ENCODE measurements at places on chromosomes 16 and 17. TPM values are rescaled to one million over a fixed set of nuclear protein-coding genes. Genes with fewer than 3 reads are reported as not detected.

C17orf100 gene
- total RNA-seq = 0.69 TPM

NTHL1 gene
- total RNA-seq = 2.7 TPM

NPIPB5 gene
- 297 TPM for total RNA-seq

ZP2 gene
- total RNA-seq = not detected

TBC1D3I gene
- 0.25 TPM for total RNA-seq

DNA sequence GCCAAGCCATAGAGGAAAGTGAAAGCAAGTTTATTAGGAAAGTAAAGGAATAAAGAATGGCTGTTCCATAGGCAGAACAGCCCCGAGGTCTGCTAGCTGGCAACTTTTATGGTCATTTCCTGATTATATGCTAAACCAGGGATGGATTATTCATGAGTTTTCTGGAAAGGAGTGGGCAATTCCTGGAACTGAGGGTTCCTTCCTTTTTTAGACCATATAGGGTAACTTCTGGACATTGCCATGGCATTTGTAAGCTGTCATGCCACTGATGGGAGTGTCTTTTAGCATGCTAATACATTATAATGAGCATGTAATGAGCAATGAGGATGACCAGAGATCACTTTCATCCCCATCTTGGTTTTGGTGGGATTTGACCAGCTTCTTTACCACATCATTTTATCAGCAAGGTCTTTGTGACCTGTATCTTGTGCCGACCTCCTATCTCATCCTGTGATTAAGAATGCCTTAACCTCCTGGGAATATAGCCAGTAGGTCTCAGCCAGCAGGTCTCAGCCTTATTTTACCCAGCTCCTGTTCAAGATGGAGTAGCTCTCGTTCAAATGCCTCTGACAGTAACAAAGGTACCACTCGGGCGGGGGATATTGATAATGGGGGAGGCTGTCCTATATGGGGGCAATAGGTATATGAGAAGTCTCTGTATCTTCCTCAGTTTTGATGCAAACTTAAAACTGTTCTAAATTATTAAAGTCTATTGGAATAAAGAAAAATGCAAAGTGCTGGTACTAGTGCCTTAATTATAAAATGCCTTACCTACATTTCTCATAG lies 38.9 kb upstream of the HELZ start:
- DNase-seq = no peak

GRCh38 chr17:65545705-65546523 lies 15.5 kb downstream of the AXIN2 start:
- DNase-seq = no peak

DNA sequence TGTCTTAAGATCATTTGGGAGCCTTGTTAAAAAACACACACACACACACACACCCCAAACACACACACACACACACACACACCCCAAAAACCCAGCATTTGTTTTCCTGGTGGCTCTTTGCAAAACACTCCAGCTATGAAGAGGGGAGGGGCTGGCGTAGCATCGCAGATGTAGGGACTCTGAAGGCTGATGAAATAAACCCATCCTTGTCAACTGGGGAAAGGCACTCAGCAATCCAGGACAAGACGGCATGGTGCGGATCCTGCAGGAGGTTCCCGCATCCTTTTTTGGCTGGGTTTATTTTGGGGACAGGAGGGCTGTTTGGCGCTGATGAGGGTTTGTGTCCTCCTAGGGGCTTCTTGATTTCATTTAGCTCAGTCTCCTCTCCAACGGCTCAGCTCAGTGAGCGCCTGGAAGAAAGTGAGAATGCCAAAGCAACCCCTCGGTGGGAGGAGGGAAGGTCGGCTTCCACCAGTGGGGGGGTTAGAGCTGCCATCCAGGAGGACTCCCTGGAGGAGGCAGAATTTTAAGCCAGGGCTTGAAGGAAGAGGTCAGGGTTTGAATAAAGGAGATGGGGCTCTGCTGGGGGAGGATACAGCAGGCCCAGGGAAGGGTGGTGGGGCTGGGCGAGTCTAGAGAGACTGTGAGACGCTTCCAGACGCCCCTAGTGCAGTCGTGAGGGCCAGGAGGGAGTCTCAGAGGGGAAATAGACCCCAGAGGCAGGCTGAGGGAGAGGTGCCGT lies 12.4 kb upstream of the GSE1 start:
- DNase-seq = no peak

GRCh38 chr17:82871056-82871775 lies 31.4 kb upstream of the ZNF750 start:
- no peak for DNase-seq

DNA sequence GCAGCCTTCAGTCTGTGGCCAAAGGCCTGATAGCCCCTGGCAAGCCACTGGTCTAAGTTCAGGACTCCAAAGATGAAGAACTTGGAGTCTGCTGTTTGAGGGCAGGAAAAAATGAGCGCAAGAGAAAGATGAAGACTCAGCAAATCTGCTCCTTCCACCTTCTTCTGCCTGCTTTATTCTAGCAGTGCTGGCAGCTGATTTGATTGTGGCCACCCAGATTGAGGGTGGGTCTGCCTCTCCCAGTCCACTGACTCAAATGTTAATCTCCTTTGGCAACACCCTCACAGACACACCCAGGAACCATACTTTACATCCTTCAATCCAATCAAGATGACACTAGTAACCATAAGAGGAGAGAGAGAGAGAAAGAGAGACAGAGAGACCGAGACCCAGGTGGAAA lies 127.6 kb downstream of the UTP18 start:
- no peak for DNase-seq

DNA sequence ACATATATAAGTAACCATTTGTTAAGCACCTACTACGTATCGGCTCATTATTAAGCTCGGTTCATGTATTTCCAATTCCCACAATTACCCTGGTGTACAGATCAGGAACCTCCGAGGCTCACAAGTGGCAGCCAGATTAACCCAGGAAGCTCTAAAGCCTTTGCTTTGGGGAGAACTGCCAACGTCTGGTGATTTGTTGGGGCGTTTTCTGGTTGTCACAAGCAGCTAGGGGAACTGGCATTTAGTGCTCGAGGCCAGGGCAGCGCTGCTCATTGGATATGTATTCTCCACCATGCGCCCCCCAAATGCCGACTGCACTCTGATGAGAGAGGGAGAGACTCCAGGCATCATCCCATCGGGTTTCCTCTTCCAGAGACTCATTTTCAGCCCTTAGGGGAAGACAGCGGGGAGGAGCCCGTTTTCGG lies 541 bp downstream of the ZNF18 start:
- peak; percentile 19 for DNase-seq

- no peak for DNase-seq
Measured at GRCh38 chr17:550463-551180, 164.0 kb downstream of the VPS53 start.

GRCh38 chr17:70498631-70499030 lies 329.3 kb downstream of the KCNJ2 start:
- no peak for DNase-seq
